ENCODE measurements at places on chromosomes 4 and X.

DNA sequence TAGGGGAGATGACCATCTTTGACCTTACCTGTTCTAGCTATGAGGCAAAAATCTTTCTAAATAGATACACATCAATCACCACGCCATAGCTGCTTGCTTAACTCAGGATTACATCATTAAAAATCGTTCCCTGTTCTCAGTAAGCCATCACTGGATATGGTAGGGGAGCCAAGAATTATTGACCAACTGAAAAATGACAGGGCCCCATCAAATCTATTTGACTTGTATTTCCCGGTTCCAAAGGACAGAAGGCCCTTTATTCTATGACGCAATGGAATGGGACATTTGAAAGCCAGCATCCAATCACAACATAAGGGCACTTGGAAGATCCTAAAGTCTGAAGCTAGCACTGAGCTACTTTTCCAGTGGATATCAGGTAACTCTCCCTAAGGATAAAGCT, 75.6 kb upstream of the NOCT start:
- DNase-seq = no peak

DNA sequence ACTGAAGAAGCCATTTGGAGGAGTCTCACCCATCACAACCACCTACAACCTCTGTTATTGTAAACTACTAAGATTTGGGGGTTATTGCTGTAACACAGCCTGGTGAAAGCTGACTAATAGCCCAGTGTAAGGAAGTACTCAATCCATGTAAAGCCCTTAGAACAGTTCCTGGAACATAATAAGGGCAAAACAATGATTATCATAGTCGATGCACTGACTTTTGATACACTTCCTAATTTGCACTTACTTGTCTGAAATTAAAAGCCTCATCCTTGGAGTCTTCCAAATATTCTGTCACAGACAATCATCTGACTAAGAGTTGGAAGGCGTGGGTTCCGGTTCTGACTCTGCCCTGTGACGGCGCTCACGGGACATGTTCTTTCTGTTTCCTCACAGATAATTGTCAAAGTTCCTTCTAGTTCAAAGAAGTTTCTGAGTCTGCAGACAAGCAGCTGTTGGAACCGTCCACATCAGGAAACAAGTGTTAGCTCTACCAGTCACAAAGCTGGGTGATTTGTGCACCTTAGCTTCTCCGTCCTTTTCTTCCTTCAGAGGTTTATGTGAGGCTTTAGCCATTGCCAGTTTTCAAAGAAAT, 33.4 kb upstream of the RASGEF1B start:
- DNase-seq = peak; percentile 79

- DNase-seq = no peak
Observed at GRCh38 chr4:10082047-10082446, 34.6 kb downstream of the WDR1 start.

DNA sequence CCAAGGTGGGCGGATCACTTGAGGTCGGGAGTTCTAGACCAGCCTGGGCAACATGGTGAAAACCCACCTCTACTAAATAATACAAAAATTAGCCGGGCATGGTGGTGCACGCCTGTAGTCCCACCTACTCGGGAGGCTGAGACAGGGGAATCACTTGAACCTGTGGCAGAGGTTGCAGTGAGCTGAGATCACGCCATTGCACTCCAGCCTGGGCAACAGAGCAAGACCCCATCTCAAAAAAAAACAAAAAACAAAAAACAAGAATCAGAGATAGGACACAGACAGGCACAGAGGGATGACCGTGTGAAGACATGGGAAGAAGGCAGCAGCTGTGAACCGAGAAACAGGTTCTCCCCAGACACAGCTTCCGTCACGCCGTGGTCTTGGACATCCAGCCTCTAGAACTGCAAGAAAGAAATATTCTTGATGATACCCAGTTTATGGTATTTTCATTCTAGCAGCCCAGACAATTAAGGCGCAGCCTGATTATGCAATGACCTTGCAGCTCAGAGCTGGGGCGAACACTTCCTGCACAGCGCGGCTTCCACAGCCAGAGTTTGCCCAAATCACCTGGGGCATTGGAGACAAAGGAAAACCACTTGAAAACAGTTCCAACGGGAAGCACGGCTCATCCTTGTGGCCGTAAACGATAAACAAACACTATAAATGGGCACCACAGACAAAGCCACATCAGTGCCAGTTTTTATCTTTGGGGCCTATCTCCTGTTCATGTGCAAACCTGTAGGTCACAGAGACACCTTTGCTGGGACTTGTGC, 4.2 kb upstream of the ARSD start:
- DNase-seq = no peak

GRCh38 chr4:173171987-173172386, 3.4 kb downstream of the GALNT7 start:
- DNase-seq = no peak

DNA sequence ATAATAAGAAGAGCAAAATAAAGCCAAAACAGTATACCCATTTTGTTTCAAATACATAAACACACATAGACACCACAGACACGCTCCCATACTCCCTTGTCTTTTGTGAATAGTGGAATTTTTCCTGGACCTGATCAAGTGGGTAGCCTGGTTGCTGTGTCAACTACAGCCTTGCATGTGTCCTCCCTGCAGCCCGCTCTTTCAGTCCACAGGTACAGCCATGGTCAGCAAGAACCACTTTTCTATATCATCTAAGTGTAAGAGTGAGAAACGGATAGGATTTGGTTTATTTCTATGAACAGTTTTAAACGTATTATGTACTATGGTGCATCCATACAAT, 9.8 kb downstream of the PWWP3B start:
- no peak for DNase-seq

GRCh38 chrX:108198420-108198819, 106.8 kb downstream of the ATG4A start:
- no peak for DNase-seq

DNA sequence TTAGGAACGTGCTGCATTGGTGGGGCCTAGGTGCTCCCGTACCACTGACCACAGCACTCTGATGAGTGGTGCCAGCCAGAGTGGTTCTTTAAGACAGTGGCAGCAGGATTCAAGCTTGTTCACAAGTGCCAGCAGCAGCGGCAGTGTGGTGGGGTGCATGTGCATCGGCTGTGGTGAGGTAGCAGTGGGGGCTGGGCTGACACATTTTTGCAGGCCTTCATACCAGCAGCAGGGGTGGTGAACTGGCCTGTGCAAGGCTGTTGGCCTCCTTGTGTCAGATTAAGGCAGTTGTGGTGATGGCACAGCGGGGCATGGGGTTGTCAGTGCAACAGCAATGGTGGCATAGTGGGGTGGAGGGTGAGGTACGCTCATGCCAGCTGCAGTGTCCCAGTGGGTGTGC, 131.4 kb downstream of the PABPC4L start:
- no peak for DNase-seq

DNA sequence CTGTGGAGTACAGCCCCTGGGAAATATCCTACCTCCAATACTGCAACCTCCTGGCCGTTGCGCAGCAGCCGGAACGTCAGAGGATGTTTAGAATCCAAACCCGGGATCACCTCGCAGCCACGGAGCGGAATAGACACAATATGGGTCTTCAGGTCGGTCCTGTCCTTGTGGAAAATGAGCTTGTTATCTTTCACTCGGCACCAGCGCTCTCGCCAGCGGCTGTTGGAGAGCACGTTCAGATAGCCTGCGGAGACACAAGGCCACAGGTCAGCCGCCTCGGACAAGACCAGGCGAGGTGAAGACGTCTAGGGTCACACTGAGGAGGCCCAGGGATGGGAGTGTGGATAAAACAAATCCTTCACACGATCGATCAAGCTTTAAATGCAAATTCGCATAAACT, 139.3 kb downstream of the AFAP1 start:
- no peak for DNase-seq

GRCh38 chrX:8749697-8750096, 17.8 kb upstream of the ANOS1 start:
- no peak for DNase-seq

GRCh38 chrX:26138274-26138673, at the start of gene MAGEB18:
Gene MAGEB18, plus strand, starts transcription at chrX:26138343. Its CDS starts 643 bp downstream, at chrX:26138986.
- DNase-seq = no peak

DNA sequence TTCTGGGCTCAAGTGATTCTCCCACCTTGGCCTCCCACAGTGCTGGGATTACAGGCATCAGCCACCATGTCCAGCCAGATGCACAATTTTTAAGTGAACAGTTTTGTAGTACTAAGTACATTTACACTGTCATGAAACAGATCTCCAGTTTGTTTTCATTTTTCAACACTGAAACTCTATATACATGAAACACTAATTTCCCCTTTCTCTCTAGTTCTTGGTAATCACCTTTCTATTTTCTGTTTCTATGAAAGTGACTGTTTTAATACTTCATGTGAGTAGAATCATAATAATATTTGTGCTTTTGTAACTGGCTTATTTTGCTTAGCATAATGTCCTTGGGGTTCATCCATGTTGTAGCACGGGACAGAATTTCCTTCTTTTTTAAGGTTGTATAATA, 237.4 kb downstream of the CAMK2D start:
- DNase-seq = no peak

DNA sequence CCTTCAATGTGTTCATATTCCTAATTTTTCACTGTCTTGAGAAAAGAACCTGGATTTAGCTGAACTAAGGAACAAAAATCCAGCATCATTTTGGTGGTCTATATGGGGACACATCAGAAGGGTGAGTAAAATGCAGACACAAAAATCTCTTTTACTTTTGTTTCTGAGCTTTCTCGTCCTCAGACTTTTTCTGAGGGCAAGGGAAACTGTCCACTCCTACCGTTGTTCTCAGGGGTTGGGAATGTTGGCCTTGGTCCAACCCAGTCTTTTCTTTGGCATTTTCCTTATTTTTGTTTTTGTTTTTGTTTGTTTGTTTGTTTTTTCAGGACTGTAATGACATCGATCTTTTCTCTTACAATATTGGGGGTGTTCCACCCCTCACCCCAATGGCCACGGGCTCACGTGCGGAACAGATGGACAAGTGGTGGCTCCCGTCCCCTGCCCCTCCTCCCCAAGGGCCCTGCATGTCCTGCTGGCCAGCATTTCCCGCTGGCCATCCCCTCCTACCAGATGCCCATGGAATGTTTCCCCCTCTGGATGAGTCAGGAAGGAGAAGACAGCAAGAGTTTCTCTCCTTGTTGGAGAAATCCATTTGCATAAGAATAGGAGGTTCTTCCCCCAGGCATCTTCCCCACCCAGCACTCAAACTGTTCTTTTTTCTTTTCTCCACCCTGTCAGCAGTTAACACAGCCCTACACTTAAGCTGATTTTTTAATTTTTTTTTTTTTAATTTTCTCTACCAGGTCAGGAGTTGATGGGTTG, 305.4 kb upstream of the NDST4 start:
- no peak for DNase-seq

- DNase-seq = no peak
Observed at GRCh38 chr4:71229477-71230270, 109.1 kb upstream of the SLC4A4 start.

- no peak for DNase-seq
Observed at GRCh38 chr4:16082041-16082425, 1.8 kb downstream of the PROM1 start.

GRCh38 chrX:77223046-77223445, 224.1 kb upstream of the FGF16 start:
- DNase-seq = no peak

DNA sequence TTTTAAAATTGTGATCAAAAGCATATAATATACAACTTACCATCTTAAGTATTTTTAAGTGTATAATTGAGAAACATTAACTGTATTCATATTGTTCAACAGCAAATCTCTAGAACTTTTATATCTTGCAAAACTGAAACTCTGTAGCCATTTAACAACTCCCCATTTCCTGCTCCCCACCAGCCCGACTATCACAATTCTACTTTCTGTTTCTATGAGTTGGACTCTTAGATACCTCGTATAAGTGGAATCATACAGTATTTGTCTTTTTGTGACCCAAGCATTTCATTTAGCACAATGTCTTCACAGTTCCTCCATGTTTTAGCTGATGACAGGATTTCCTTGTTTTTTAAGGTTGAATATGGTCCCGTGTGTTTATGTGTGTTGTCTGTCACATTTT, 106.0 kb downstream of the LRBA start:
- DNase-seq = no peak

- no peak for DNase-seq
Observed at GRCh38 chrX:47285836-47286320, 53.1 kb downstream of the USP11 start.

DNA sequence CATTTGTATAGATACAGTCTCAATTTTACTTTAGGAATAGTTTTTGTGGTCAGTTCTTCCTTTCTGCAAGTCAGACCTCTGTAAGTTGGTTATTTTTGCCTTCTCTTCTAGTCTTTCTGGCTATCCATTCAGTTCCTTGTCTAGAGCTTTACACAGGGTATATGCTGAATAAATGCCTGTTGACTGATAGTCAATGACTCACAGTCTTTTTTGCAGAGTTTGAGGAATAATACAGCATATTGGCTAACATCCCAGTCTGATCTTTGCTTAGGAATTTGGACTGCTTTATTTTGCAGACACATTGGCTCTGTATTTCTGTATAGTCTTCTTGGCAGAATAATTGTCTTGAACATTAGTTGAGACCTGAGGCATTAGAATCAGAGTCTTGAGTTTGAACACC, 132.4 kb downstream of the MAGEC1 start:
- DNase-seq = no peak

DNA sequence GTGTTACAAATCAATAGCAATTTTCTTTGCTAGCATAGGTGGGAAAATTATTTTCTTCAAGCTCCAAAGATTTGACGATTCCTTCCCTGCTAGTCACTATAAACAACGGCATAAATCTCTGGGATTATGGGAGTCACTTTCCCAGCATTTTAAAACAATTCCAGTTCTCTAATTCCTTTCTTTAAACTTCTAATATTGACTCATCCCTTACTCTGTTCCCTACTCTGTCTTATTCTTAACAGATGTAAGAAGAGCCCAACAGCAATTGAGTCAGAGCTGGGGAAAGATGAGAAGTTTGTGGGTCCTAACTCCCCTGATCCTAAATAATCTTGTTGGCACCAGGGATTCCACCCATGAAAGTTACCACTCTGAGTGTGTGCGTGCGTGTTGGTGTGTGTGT, 47.4 kb upstream of the IL21 start:
- no peak for DNase-seq

- no peak for DNase-seq
Observed at GRCh38 chr4:17475481-17475880, 36.4 kb downstream of the QDPR start.

GRCh38 chrX:13069771-13070416, 25.5 kb upstream of the FAM9C start:
- DNase-seq = no peak

- no peak for DNase-seq
Observed at GRCh38 chr4:98068495-98068894, 74.8 kb downstream of the STPG2 start.

DNA sequence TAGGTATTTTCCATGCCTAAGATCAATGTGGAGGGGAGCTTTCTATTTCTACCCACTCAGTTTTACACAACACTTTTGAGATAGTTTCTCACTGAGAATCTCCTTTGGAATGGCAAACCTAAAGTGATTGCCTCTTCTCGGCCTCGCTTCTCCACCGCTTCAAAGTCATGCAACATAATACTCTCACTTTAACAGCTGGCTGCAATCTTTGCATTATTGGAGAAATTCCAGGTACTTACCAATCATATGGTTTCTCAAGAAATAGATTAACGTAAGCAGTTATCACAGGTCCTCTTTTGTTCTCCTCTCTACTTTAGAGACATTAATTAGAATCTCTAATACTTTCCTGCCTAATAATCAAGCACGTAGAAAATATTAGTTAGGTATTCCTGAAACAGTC, 3.7 kb upstream of the IL13RA2 start:
- no peak for DNase-seq

- DNase-seq = no peak
Observed at GRCh38 chr4:123943976-123944375, 547.4 kb downstream of the SPRY1 start.
